ENCODE measurements at places on chromosomes 7 and 10. TPM values are rescaled to one million over a fixed set of nuclear protein-coding genes. Genes with fewer than 3 reads are reported as not detected.

The FMC1 gene
- 35.6 TPM for polyA plus RNA-seq

The TMEM273 gene
- 19.9 TPM for polyA plus RNA-seq

GRCh38 chr10:66996996-66997395 lies 71.2 kb downstream of the LRRTM3 start:
- H3K4me1 ChIP-seq: no peaks in the 10 kb centered on the region
- no peaks in the 10 kb centered on the region for H3K36me3 ChIP-seq
- H3K27ac ChIP-seq: no peak overlapping the region
- no peak overlapping the region for H3K4me3 ChIP-seq
- DNase-seq: no peak

DNA sequence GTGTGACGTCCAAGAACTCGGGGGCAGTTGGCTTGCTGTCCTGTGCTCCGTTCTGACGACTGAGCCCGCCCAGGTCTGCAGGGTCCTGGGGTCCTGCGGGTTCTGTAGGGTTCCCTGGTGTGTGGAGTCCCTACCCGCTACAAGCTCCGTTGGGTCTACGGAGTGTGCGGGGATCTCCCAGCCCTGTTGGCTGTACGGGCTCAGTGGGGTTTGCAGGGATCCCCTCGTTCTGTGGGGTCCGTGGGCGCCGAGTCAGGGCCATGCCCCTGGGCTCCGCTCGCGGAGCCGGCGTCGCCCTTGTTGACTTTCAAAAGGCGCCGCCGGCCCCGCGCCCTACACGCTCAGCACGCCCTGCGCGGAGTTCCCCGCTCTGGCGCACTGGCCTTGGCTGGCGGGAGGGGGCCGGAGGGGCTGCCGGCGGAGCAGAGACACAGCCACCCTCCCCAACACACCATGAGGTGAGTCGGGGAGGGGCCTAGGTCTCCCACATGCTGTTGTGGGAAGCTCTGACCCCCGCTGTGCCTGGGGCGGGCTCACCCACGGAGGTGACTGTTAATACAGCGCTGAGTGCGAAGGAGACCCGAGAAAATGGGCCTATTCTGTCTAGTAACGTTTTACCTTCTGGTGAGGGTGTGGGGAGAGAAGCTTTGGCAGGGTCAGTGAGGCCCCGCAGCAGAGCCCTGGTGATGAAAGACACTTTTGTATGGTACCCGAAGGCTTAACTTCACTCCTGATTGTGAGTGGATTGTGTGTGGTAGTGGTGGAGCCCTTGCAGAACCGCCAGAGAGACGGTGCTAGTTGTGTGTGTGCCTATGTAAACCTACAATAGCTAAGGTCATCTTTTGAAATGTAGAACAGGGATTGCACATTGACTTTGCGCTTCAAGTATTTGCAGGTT lies 8.1 kb downstream of the TASOR2 start:
- DNase-seq: peak; percentile 45
- peak overlapping the region; percentile 51 for H3K27ac ChIP-seq
- H3K4me3 ChIP-seq: peak overlapping the region; percentile 60
- peaks cover 13% of the 10 kb centered on the region for H3K4me1 ChIP-seq
- H3K27me3 ChIP-seq: no peaks in the 10 kb centered on the region

DNA sequence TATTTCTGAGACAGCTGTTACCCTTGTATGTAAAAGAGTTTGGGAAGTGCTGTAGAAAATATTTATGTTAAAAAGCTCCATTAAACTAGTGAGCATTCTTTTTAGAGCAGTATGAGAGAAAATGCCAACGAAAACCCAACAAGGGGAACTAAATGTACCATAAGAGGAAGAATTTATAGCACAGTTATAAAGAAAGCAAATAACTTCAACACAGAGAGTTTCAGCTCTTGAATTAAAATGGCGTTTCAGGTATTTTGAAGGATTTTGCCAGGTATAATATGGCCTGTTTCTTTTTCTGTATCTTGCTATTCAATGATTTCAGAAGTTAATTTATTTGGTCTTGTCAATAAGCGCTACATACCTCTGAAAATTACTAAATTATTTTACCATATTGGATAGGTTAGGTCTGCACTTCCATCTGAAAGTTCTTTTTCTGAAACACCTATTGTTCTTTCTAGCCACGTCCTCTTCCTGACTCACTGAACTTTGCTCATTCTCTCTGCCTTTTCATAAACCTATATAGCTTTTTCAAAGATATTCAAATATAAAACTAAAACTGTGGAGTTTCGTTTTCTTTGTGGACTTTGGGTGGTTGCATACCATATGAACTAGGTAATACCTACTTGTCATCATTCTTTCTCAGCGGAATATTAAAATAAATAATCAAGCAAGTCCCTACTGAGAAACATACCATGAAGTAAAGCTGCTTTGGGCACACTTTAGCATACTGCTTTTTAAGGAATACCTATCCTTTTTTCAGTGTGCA lies 136.1 kb downstream of the SEMA3A start:
- no peak overlapping the region for H3K4me3 ChIP-seq
- no peak overlapping the region for H3K27ac ChIP-seq
- no peaks in the 10 kb centered on the region for H3K36me3 ChIP-seq
- H3K27me3 ChIP-seq: no peaks in the 10 kb centered on the region
- H3K4me1 ChIP-seq: peaks cover 9% of the 10 kb centered on the region

All from small intestine (tissue), 16 donors.